ENCODE measurements at places on chromosomes 1 and 21. TPM values are rescaled to one million over a fixed set of nuclear protein-coding genes. Genes with fewer than 3 reads are reported as not detected.

DNA sequence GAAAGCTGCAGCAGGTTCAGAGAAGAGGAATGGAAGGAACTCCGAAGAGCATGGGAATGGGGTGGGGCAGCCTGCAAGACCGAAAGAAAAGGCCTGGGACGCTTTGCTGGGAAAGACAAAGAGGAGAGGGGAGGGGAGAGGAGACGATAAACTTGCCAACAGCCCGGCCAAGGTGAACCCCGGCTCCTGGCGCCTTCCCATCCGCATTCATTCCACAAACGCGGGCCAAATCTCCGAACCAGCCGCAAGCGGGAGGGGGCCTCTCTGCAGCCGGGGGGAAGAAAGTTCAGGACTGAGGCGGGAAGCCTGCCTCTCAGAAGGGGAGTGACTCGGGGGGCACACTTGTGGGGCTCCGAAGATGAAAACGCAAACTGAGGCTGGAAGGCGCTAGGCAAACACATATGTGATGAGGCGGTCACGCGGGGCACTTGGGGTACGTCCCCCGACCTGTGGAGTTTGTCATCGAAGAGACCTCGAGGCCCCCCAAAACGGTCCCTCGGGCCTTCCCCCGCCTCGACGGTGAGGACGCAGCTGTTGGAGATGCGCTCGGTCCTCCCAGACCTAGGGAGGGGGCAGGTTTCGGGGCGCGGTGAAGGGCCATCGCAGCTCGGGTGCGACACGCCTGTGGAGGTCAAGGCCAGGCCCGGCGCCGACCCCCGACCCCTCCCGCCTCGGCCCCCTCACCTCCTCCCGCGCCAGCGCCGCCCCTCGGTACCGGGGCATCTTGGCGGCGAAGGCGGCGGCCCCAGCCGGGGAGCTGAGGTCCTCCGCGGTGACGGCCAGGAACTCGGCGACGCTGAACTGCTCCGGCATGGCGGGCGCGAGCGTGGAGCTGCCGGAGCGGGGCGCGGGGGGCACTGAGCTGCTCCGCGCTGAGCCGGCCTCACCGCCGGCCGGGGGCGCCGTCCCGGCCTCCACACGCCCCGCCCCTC lies at the start of gene ASAP3:
Gene ASAP3, minus strand, starts transcription at position 859 of the 932 bp plus-strand sequence. Its CDS starts 46 bp downstream, at position 813.
- DNase-seq: no peak

- no peak for DNase-seq
Measured at GRCh38 chr1:39427912-39428311, 63.5 kb upstream of the BMP8A start.

- no peak for DNase-seq
Measured at GRCh38 chr1:78153092-78153736, 107.4 kb downstream of the GIPC2 start.

DNA sequence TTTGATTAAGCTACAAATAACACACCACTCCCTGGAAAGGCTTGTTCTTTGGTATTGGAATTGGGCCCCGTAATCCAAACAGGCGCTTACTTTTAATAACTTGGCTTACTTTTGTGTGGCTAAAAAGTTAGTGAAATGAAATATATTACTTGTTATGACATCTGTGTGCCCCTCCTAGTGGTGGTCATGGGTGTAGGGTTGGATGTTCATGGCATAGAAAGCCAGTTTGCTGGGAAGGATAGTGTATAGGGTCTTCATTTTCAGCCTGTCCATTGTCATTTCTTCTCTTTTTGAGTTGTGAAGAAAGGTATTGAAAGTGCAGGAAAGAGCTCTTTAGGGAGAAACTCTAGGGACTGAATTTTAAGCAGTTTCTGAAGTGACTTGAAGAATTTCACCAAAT lies 5.9 kb downstream of the CDC14A start:
- no peak for DNase-seq

TMEM52 gene
- 3.6 TPM for total RNA-seq

NR1I3 gene
- not detected for total RNA-seq
